Brain microvascular endothelial cell (primary cell): ENCODE measurements at places on chromosomes 6 and 20.

- no peak for DNase-seq
These were observed 145.8 kb downstream of the PREX1 start for GRCh38 chr20:48681873-48682426.

GRCh38 chr6:146931214-146931613 lies 273.0 kb upstream of the STXBP5 start:
- no peak for DNase-seq

GRCh38 chr6:117346142-117346930 lies 79.4 kb downstream of the ROS1 start:
- DNase-seq: no peak

DNA sequence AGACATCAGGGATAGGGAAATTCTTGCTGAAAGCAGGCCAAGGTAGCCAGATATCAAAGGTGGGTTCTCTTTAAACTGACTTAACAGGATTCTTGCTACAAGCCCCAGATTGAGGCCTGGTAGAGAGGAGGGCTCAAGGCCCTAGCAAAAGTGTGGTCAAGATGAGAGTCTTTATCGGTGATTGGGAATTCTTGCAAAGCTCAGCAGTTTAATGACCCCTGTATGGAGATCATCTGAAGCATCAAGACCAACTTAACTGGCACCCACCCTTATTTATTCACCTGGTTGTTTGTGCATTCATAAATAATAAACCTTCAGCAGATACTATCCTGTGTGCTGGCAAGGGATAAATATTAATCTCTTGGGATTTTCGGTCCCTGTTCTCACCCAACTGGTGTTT lies 6.3 kb downstream of the FAM120B start:
- no peak for DNase-seq

DNA sequence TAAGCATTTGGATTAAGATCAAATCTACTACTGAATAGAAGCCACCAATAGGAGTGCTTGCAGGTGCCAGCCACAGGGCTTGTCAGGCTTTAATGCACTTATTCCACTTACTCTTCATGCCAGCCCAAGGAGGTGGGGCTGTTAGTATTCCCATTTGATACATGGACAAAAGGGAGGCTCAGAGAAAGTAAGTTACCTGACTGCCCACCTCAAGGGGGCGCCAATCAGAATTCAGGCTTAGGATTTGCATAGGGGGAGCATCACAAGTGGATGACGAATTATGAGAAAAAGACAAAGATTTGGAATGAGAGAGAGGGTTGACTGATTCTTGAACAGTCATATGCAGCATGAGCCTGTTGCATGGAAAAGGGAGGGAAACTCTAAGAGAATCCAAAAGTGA lies 188.4 kb upstream of the TSHZ2 start:
- no peak for DNase-seq

DNA sequence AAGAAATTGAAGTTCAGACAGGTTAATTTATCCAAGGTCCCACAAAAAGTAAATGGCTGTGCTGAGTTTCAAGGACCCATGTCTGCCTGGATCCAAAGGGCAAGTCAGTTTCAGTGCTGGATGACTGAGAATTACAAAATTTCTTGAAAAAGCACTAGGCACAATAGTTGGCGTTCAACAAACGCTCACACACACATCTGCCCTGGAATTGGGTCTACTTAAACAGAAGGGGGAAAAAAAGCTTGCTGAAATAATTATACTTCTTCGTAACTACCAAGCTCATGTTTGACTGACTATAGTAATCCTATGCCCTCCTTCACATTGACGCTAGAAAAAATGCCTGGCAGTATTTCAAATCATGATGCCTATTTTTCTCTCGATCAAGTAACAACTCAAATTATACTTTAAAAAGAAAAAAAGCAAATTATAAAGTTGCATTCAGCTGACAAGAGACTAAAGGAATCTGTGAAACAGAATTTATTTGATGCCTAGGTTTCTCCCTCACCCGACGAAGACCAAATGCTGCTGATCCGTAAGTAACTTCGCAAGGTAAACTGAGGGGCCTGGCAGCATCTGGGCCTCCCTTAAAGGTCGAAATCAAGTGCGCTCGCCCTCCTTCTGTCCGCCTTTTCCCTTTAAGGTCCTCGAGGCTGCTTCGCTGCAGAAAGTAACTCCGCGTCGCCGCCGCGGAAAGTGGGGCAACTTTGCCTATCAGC lies 650 bp upstream of the CD2AP start:
- no peak for DNase-seq
